ENCODE measurements at places on chromosomes 12 and 14.

GRCh38 chr14:73627151-73627558 is 14.8 kb downstream of the ACOT6 start:
- DNase-seq: no peak

GRCh38 chr12:124651516-124652273 is 84.3 kb upstream of the NCOR2 start:
- DNase-seq: no peak

DNA sequence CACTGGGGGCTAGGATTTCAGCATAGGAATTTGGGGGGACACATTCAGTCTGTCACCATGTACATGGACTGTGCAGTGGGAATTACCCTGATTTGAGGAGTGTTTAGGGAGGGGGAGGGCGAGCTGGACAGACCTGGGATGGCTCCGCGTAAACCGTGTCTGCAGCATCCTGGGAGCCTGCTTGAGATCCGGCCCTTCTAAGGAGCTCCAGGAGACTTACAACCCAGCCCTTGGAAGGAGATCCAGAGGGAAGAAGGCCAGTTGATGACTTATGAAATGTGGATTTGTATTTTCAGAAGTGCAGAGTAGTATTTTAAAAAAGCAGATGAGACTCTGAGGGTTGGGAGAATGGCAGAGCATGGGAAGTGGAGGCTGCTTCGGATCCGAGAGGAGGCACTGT is 153.2 kb downstream of the CACNA1C start:
- DNase-seq: no peak

- no peak for DNase-seq
Measured at GRCh38 chr12:121711361-121712189, 977 bp upstream of the TMEM120B start.

DNA sequence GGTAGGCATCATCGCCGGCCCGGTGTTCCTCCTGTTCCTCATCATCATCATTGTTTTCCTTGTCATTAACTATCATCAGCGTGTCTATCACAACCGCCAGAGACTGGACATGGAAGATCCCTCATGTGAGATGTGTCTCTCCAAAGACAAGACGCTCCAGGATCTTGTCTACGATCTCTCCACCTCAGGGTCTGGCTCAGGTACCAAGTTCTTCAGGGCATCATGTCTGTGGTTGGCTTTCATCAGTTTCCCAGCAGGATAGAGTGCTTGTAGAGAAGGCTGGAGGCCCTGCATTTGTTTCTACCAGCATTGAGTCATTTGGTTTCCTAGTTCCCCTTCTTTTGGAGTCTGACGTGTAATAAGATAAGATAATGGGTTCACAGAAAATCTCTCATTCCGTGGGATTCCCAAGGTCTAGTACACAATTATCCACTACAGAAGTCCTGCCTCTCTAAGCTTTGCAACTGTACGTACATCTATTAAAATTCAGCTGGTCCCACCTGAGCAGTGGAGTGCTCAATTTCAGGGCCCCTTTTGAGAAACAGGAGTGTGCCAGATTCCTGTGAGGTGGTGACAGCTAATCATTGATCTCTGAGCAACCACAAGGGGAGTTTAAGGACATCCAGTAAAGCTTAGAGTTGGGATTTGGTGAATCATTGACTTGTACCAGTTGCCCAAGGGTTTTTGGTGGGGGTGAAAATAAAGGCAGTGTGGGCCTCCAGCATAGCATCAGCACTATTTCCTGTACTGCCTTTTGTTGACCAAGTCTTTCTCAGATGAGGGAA is 25.1 kb downstream of the ACVR1B start:
- peak; percentile 49 for DNase-seq

DNA sequence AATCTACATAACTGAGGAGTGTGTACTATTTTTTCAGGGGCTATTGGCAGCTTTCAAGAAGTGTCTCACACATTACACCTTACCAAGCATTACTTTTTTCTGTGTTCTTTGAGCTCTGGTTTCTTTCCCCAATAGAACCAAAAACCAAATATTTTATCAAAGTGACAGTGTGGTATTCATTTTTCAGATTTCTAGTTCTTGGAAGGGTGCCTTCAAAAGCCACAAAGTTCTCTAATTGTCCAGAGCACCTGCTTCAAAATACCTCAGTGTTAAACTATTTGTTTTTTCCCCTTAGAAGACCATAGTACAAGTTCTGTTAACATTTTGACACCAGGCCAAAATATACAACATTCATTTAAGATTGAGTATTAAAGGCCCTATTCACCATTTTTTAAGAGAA is 515.7 kb downstream of the ETNK1 start:
- no peak for DNase-seq

All from skeletal muscle cell (primary cell).